Nucleus accumbens (tissue), 56 donors: ENCODE measurements at places on chromosomes 6 and 20.

GRCh38 chr6:16064671-16065072 is 64.2 kb upstream of the MYLIP start:
- no peak for DNase-seq

- DNase-seq = no peak
These were observed 49.0 kb downstream of the SOBP start for GRCh38 chr6:107538856-107539387.

GRCh38 chr20:16758454-16759180 is 10.5 kb downstream of the OTOR start:
- peak; percentile 19 for DNase-seq

DNA sequence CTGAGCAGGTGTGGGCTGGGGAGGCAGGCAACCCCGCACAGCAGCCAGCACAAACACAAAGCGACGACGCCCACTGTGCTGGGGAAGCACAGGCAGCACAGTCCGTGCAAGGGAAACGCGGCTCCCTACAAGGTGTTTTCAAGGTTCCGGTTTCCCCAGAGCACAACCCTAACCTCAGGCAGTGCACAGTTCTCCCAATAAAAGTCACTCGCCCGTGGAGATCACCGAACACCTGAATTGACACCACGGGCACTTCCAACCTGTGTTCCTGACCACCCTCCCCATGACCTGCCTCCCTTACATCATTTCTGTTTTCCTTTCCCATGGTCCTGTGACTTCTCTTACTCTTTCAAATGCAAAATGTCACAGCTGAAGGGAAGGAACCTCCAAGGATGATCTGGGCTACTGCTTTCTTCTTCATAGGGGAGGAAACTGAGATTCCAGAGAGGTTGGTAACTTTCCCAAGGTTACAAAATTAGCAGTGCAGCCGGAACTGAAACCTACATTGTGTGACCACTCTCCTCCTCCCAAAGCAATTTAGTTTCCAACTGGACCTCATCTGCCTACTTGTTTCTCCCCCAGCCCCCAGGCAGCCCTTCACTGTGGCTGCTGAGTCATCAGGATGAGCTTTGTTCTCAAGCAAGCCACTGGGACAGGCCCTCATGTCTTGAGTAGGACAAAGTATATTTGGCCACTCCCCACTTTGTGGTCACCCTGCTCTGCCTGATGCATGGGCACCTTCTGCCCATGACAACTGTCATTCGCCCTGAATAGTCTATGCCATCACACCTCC is 125.3 kb downstream of the ATXN1 start:
- DNase-seq = no peak

GRCh38 chr20:32612351-32613191 is 27.4 kb upstream of the NOL4L start:
- DNase-seq = no peak

GRCh38 chr20:12198281-12198680 is 280.6 kb downstream of the BTBD3 start:
- DNase-seq = no peak

GRCh38 chr6:20427856-20428255 is 26.2 kb downstream of the E2F3 start:
- DNase-seq = no peak

DNA sequence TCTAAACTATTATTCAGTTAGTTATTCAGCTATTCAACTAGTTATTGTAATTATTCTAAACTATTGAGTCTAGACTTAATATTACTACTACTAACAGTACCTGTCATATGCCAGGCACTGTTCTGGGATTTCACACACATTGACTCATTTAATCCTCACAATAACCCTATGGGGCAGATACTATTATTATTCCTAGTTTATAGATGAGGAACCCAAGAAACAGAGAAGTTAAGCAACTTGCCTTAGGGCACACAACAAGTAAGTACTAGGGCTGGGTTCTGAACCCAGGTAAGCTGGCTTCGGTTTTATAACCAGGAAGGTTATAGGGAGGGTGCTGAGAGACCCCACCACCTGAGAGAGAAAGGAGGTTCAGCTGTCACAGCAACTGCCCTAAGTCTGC is 7.8 kb downstream of the TEAD3 start:
- no peak for DNase-seq

- DNase-seq = no peak
These were observed 4.4 kb upstream of the RBM24 start for GRCh38 chr6:17276766-17277165.

DNA sequence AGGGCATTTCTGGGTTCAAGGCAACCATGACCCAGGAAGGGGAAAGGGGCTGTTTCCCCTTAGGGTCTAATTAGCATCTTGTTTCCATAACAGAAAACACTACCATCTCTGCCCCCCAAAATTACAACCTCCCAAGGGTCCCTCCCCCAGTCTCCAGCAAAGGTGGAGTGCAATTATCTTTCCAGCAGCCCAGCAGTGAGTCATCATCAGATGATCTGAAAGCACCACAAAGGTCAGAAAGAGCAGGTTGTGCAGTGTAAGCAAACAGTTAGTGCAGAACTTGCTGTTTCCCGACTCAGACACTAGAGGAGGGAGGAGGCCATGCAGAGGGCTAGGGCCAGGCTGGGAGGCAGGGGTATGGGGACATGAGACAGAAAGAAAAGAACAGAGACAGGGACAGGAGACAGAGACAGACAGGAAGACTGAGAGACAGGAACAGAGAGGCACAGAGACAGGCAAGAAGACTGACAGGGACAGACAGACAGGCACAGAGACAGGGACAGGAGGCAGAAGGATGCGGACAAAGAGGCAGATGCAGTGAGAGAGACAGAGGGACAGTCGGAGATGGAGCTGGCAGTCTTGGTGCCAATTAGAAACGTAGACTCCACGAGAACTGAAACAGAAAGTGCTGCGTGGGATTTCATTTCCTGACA is 62.5 kb downstream of the PYGB start:
- DNase-seq = peak; percentile 26

GRCh38 chr20:7330850-7331249 is 563.4 kb downstream of the BMP2 start:
- DNase-seq = no peak

- no peak for DNase-seq
These were observed 53.2 kb upstream of the PLEKHG1 start for GRCh38 chr6:150546457-150546856.

DNA sequence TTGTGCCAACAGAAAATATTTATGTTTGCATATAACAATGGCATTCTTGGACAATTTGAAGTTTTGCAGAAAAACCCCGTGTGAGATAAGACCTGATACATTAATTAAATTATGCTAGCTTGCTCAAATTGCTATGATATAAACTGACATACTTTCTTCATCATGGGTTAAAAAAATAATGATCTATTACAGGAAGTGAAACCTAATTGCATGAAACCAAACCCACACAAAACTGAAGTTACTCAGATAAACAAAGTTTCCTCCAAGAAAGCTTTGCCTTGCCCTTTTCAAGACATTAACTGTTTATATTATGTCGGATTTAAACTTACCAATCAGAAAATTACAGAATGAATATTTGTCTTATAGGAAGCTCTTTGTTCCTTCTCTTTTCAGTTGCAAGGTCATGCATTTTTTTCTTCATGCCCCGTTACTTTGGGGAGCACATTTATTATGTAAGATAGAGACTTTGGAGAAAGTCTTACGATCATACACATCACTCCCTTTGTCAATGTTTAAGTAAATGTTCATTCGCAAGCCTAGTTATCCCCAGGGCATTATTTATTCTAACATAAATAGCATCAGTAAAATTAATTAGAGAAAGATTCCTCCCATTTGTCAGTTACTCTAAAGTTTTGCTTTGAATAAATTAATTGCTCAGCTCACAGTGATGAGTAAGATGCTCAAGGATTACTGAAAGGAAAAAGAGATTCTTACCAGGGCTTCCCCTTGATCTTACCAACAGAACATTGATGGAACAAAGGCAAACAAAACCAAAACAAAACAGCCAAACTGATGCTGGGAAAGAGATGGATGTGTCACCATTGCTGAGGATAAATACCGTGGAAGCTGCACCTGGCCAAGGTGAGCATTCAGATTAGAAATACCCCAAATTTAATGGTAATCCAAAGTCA is 14.8 kb upstream of the TMEM244 start:
- no peak for DNase-seq

DNA sequence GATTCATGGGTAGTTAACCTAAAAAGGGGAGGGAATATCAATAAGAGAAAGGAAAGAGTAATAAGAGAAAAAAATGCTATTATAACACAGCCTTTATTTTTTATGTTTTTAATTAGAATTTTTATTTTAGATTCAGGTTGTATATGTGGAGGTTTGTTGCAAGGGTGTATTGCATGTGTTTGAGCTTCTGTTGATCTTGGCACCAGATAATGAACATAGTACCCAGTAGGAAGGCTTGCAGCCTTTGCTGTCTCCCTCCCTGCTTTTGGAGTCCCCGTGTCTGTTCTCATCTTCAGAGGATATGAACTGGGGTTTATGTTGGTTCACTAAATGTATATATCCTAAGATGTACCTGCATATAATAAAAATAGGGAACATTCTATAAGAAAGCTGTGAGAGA is 250.0 kb downstream of the UST start:
- no peak for DNase-seq

GRCh38 chr20:45968801-45969711 is 2.9 kb downstream of the ZNF335 start:
- no peak for DNase-seq

- DNase-seq = no peak
These were observed 19.6 kb downstream of the RTN4IP1 start for GRCh38 chr6:106609699-106610098.

GRCh38 chr20:3812259-3812681 is 8.1 kb upstream of the AP5S1 start:
- DNase-seq = no peak

- DNase-seq = no peak
These were observed 88.1 kb downstream of the PPP1R14C start for GRCh38 chr6:150230832-150231524.

- DNase-seq = no peak
These were observed 1.4 kb downstream of the GMPR start for GRCh38 chr6:16239798-16240123.

DNA sequence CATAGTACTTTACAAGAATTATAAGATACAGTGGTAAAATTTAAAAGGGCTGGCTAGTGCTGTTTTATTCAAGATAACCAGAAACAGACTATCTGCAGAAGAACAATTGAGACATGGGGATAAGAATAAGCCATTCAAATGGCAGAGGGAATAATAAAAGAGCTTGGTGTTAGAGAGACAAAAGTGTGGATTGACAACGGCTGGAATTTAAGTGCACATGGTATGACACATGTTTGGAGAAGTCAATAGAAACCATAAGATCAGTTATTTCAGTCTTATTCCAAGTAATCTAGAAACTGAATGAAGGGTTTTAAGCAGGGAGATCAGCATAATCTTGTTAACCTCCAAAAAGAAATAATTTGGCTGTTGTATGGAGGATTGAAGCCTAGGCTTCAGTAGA is 1205.5 kb upstream of the CITED2 start:
- DNase-seq = no peak

DNA sequence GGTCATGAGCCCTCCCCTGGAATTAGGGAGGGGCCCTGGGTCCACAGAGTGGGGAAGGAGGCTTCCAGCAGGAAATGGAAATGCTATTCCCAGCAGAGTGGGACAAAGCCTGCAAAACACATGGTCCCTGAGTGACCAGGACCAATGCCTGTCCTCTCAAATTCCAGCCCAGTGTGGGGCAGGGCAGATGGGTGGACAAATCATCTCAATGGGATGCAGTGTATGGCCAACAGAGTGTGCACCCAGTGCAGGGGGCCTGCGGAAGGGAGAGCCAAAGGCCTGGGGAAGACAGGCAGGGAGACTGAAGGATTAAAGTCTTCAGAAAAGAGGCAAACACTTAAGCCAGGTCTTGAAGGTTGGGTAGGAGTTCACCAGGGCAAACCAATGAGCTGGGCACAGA is 28.7 kb upstream of the PHACTR3 start:
- no peak for DNase-seq

DNA sequence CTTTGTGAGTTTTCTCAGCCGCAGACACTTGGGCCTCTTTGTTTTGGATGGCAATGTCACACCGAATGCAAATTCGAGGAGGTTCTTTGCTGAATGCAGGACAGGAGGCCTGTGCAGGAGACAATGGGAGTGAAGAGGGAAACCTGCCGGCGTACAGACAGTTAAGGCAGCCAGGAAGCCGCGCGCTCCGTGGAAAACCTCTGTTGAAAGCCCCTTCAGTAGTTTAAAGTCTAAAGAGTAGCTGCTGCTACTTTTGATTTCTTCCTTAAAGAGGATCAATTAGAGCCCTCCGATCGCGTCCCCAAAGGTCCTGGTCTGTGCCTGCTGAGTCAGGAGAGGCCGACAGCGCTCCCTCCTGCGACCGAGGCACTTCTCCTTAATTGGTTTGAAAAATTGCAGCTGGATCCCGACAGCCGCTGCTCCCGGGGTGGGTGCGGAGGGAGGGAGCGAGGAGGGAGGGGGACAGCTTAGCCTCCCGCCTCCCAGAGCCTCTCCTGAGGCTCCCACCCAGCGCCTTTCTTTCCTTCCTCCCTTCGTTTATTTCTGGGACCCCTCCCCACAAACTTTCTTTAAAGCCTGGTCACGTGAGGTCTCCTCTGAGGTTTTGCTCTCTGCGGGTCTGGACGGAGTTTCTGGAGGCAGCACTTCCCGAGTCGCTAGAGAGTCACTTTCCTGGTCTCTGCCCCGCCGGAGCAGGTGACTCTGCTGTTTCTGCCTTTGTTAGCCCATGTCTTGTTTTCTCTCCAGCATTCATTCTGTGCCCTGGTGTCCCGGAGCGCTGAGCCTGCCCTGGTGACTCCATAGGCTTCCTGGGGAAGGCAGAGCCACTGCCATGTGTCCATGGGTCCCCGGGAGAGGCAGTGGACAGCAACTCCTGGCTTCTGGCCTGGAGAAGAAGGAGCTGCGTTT is 22.3 kb upstream of the RPP40 start:
- DNase-seq = no peak

- DNase-seq = no peak
These were observed 49.0 kb downstream of the MDGA1 start for GRCh38 chr6:37648465-37649330.

GRCh38 chr6:28953039-28953584 is 29.3 kb upstream of the TRIM27 start:
- DNase-seq = no peak

DNA sequence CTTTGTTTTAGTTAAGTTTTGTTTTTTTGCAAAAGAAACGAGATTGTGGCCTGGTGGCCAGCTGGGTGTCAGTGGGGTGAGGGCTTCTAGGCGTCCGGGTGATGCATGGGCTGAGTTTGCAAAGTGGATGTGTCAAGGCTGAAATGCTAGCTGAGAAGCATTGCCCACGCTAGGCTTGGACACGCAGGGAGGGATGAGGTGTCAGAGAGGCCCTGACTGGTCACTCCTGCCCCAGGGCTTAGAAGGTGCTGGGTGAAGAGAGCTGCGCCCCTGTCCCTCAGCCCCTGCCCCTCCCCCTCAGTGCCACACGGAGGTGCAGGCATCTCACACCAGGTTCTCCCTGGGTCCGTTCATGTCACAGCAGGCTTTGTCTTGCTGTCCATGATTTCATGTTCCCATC is 8.1 kb downstream of the OSBPL2 start:
- DNase-seq = no peak

DNA sequence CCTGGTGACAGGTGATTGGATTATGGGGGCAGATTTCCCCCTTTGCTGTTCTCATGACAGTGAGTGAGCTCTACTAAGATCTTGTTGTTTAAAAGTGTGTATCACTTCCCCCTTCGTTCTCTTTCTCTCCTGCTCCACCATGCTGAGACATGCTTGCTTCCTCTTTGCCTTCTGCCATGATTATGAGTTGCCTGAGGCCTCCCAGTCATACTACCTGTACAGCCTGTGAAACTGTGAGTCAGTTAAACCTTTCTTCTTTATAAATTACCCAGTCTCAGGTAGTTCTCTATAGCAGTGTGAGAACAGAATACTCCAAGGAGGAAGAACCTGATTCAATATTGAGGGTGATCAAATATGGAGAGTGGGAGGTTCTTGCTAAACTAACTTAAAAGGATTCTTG is 724.9 kb downstream of the DOK5 start:
- no peak for DNase-seq

GRCh38 chr20:10167040-10167439 is 51.6 kb upstream of the SNAP25 start:
- no peak for DNase-seq
